Erythroblast (primary cell): ENCODE measurements at places on chromosomes 2 and 18.

DNA sequence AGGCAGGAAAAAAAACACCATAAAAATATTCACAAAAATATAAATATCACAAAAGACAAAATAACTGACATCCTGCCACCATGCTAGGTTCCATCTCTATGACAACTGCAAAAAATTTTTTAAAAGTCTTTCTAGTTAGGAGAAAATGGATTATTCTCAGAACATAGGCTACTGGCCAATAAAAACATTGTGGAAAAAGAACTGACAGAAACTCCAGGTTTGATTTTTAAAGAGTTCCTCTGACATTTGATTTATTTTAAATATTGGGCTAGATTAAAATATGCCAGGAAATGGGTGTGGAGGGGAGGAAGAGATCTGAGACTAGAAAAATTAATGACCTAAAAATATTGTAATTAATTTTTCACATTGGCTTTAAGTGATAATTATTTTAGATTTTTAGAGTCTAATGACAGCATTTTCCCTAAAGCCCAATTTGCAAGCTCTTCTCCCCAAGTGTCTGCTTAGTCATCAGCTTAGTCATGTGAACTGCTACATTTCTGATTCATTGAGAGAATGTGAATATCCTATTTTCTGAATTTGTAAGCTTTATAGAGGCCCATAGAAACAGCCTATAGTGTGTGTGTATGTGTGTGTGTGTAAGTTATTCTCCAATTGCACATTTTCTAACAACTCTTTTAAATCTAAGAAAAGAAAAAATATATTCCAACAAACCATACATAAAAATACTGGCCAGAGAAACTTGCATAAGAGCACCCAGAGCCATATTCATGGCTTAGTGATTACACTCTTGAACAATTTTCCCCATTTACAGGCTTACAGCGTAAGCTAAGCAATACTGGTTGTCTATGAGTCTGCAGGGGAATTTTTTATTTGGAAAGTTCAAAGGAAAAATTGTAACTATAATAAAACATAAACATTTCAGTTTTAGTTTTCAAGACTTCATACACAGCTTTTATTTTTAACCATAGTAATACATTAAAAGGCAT, 48.4 kb downstream of the TMEFF2 start:
- no peak for DNase-seq

GRCh38 chr18:24076950-24077349, 61.9 kb upstream of the CABYR start:
- DNase-seq, result no peak

GRCh38 chr18:59268721-59269562, 4.3 kb downstream of the RAX start:
- peak; percentile 77 for DNase-seq

DNA sequence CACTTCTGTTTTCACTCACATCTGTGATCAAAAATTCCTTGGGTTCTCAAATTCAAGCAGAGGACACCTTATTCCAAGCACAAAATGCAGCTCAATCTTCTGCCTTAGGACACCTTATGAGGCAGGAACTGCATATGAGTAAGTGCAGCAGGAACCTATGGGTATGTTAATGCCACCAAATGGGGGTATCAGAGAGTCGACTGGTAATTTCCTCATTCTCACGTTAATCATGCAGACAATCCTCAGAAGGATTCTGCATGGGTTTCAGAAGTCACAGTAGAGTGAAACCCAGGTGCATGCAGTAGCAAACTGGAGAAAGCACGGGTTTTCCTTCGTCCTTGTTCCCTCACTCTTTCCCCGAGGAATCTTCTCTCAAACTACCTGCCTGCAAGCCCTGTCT, 452.8 kb downstream of the CBLN2 start:
- DNase-seq, result no peak

DNA sequence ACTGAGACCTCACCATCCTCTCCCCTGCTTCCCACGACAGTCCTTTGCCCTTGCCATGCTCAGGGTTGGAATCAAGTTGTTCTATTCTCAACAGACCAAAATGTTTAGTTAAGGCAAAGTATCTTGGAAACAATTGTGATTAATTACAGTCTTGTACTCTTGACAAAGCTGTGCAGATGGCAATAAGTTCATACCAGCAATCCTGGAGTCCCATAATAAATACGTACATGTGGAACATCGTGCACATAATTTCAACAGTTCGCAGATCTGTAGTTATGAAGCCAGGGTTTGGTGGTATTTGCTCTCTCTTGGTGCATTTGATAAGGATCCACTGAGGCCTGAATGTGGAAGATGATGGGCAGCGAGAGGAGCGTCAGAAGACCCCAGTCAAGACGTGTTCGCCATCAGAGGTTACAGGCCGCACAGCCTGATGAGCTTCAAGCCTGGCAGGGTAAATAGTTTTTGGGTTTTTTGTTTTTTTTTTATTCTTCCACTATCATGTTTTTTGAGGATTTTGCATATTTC, 52.9 kb upstream of the EML6 start:
- DNase-seq, result no peak

GRCh38 chr18:74963820-74964446, 245.0 kb downstream of the PTGR3 start:
- peak; percentile 71 for DNase-seq

GRCh38 chr18:70044632-70045031, 97.0 kb upstream of the CD226 start:
- no peak for DNase-seq

DNA sequence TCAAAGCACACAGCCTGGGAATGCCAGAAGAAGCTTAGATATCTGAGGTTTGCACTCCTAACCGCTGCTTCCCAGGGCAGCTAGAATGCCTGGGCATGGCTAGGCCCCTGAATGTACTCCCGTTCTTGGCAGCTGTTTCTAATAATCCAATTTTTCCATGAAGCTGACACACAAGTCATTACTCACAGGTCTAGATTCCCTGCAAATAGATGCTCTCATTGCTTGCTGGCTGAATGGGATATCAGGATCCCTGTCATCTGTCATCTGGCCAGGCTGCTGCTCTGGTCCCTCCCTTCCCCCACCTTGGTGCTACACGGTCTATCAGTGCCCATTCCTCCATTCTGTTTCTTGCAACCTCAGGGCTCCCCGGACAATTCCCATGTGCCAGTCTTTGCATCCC, 40.7 kb upstream of the TEX51 start:
- no peak for DNase-seq

DNA sequence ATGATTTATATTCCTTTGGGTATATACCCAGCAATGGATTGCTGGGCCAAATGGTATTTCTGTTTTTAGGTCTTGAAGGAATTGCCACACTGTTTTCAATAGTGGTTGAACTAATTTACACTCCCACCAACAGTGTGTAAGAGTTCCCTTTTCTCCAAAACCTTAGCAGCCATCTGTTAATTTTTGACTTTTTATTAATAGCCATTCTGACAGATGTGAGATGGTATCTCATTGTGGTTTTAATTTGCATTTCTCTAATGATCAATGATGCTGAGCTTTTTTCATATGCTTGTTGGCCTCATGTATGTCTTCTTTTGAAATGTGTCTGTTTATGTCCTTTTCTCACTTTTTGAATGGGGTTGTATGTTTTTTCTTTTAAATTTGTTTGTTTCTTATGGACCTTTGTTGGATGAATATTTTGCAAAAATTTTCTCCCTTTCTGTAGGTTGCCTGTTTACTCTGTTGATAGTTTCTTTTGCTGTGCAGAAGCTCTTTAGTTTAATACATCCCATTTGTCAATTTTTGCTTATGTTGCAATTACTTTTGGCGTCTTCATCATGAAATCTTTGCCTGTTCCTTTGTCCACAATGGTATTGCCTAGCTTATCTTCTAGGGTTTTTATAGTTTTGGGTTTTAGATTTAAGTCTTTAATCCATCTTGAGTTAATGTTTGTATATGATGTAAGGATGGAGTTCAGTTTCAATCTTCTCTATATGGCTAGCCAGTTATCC, 119.7 kb upstream of the XIRP2 start:
- no peak for DNase-seq

DNA sequence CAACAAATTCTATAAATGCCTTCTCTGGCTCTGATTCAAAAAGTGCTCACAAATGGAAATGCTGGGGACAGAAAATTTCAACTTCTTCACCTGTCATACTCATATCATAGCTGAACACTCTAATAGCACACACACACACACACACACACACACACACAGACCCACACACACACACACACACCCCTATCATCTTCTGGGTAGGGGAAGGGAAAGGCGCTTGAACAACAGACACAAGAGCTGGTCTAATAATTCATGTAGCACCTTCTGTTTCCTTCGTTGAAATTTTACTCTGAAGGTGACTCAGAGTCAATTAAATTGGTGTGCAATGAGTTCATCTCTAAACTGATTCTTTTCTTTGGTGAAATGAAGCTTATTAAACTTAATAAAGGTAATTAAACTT, 32.9 kb downstream of the CD28 start:
- no peak for DNase-seq

- no peak for DNase-seq
Measured at GRCh38 chr18:65934874-65935273, 184.1 kb downstream of the CDH7 start.

GRCh38 chr2:213229814-213230213, 54.5 kb upstream of the SPAG16 start:
- no peak for DNase-seq

DNA sequence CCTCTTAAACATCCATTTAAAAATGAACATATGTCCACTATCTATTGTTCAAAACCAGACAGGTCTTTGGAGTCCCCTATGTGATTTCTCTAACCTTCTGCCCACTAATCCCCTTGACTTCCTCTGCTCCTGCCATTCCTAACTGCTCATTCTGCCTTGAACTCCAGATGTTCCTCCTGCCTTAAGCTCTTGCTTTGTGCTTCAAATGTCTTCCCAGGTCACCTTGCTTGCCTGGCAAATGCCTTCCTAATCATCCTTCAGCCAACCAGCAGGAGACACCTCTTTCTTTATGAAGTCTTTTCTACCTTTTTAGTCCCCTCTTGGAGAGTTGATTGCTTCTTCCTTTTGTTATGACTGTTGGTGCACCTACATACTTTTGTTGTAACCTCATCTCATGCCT, 1043.0 kb upstream of the CHAC2 start:
- no peak for DNase-seq
